ENCODE measurements at places on chromosomes 3 and 15. TPM values are rescaled to one million over a fixed set of nuclear protein-coding genes. Genes with fewer than 3 reads are reported as not detected.

Gene TJP1
- total RNA-seq: 142 TPM

Gene RTP1
- total RNA-seq: not detected

Gene GRAMD2A
- total RNA-seq: not detected

Gene DPPA2
- not detected for total RNA-seq

Gene ARGFX
- not detected for total RNA-seq

Gene CACNA2D2
- 0.10 TPM for total RNA-seq

Gene SMC4
- total RNA-seq: 47.3 TPM

Gene UROC1
- total RNA-seq: not detected

Gene TLR9
- not detected for total RNA-seq

Gene DLG1
- 105 TPM for total RNA-seq

Gene ITPKA
- 5.0 TPM for total RNA-seq

Gene ATP8B4
- not detected for total RNA-seq

Gene FAM107A
- 74.4 TPM for total RNA-seq

Gene CCR3
- not detected for total RNA-seq

Gene CSTA
- not detected for total RNA-seq

Gene ADGRG7
- not detected for total RNA-seq

Gene CEMIP
- 0.53 TPM for total RNA-seq

Gene TRIM42
- total RNA-seq: not detected

Gene SGO1
- 4.3 TPM for total RNA-seq

Gene RARB
- 17.6 TPM for total RNA-seq

Gene IRAK2
- total RNA-seq: 41.6 TPM

Gene CPNE4
- not detected for total RNA-seq

Gene ACP3
- not detected for total RNA-seq

Gene PRICKLE2
- 3.1 TPM for total RNA-seq

Gene MST1
- total RNA-seq: 6.7 TPM

Gene SERINC4
- total RNA-seq: not detected

Gene LSM3
- 11.2 TPM for total RNA-seq

Gene AGBL1
- total RNA-seq: not detected

Gene CYP1A2
- total RNA-seq: not detected

Gene FMN1
- total RNA-seq: 1.3 TPM

Gene USP13
- 23.3 TPM for total RNA-seq

Gene MKRN2OS
- total RNA-seq: not detected

Gene MAGEL2
- 0.12 TPM for total RNA-seq

Gene SPPL2A
- total RNA-seq: 98.1 TPM

Gene P4HTM
- total RNA-seq: 32.9 TPM

Gene AMIGO3
- 1.2 TPM for total RNA-seq

Gene GP9
- total RNA-seq: not detected

Gene ZNF80
- total RNA-seq: not detected

Gene FRMD4B
- 87.6 TPM for total RNA-seq

Gene PRSS50
- total RNA-seq: not detected

Gene TIMP4
- total RNA-seq: not detected

Gene PARP15
- 4.3 TPM for total RNA-seq

Gene CPLX3
- not detected for total RNA-seq

Gene CCDC54
- total RNA-seq: not detected

Gene NLGN1
- total RNA-seq: 3.0 TPM

Gene CHRFAM7A
- total RNA-seq: 1.1 TPM

Gene BFSP2
- not detected for total RNA-seq
